Amniotic stem cell (primary cell): ENCODE measurements at places on chromosomes 1 and 21.

- DNase-seq, result no peak
Observed at GRCh38 chr1:17923666-17924065, 168.5 kb downstream of the ACTL8 start.

- no peak for DNase-seq
Observed at GRCh38 chr21:36732761-36733160, 33.8 kb downstream of the SIM2 start.

DNA sequence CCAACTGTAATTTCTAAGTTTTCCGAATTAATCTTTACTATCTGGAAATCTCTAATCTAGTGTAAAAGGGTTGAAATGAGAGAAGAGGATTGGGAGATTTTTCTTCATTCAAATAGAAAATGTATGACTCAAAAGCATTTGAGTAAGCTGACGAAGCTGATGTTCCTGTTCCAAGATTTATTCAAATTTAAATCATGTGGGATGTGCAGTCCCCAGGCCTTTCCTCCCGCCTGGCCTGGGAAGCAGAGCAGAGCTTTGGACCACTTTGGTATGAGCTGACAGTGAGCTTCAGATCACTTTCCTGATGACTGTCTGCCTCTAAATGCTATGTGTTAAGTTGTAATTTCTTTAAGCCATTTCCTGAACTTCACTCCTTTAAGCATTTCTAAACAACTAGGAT is 192.0 kb downstream of the DHRS3 start:
- no peak for DNase-seq

DNA sequence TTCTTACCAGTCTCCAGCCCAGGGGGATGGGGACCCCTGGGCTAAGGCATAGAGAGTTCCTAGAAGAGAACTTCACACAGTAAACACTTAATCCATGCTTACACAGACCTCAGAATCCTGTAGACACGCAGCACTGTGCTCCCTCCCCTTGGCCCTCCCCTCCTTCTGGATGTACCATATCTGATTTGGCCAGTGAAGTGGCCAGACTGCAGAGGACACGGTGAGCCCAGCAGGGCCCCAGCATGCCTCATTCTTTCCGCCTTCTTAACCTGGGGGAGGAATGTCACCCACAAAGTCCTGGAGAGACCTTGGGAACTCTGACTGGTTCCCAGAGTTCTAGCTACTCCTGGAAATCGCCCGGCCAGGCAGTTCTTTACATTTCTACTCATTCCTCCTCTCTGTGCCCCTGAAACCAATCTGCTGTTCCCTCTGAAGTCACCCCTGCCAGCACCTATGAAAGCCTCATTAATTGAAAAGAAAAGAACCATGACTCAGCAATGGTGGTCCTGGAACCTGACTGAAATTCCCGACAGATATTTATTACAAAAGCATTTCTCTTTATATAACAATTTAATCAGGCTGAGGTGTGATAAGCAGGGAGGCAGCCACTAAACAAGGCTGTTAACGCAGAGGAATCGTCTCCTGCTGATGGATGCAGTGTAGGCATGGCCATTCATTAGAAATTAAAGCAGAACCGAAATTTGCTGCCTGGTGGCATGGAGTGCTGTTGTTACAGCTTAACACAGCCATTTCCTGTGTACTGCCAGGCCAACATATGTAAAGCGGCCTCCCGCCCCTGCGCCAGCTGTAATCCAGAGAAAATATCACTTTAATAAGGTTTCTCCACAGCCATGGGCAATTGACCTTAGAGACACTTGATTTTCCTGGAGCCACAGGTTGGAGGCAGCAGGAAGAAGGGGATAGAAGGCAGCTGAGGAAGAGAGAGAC is 74.6 kb upstream of the KCND3 start:
- no peak for DNase-seq

DNA sequence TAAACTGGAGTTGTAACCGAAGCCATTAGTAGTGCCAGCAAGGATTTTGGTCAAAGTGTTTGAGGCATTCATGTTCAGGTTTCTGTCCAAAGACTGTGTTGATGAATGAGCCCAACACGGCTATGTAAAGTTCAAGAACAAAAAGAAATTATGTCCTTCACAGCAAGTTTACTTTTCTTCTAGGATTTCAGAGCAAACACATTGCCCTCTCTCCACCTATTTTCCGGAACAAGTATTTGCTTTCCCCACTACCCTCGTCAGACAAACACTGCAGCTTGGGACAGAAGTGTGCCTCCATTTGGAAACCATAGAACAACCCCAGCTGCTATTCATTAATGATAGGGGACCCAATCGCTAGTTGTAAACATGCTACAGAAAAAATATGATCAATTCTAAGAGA is 151.4 kb upstream of the C1orf105 start:
- DNase-seq, result no peak

DNA sequence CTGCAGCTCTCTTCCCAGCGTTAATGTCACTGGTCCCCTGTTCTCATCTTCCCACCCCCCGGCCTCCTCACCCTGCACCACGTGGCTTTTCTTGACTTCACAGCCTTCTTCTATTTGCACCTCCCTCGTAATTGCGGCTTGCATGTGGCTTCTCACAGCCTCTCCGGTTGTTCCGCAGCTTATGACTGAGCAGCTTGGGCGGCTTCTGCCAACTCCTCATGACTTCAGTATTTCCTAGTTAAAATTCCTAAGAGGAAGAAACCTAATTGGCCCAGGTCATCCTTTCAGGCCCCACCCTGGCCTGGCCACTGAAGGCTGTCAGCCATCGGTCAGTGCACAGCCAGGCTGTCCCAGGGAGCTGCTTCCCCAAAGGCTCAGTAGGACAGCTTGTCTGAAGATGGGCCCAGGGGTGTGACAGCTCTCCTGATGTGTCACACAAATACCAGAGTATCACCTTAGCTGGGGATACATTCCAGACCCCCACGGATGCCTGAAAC is 8.6 kb upstream of the RERE start:
- no peak for DNase-seq

DNA sequence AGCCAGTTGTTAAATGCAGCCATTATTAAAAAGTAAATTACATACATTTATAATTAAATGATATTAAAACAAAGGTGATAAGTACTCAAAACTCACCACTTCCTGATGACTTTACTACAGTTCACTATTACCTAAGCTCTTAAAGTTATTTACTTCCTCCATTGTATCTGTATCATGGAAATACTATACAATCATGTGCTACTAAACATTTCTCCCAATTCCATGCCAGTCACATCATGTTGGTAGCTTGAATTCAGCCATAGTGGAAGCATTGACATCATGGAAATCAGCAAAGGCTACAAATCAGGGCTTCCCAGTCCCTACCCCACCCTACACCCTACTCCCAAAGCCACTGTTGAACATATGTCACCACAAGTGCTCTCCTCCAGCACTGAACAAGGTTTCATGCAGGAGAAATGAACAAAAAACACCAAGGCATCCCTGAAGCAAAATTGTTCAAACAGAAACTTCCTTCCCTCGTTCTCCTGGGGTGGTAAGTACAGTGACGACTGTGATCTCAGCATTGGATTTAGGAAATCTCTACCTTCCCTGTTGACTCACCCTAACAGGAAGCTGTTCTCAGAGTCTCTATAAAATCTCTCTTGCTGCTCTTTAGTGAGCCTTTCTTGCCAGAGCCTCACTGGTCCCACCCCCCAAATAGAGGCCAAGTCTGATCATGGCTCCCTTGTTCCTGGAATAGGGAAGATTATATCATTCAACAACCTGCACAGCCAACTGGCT is 12.7 kb downstream of the VSIG8 start:
- no peak for DNase-seq

GRCh38 chr1:216902669-216903381 is 179.6 kb upstream of the ESRRG start:
- DNase-seq, result no peak

DNA sequence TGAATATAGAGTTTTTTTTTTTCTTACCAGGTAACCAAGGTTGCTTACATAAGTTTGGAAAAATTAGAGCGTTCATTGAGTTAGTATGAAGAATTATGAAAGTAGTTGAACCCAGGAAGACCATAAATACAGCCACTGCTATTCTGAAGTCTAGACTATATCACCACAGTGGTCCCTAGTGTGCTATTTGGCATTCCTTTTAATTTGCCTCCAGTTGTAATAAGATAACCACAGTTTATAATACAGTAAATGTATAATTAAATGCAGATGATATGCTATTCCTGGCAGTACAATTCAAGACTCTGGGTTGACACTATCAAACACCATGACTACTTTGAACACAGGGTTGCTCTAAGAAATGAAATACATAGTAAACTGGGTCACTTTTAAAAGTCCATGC is 270.5 kb downstream of the BRINP2 start:
- DNase-seq, result no peak

DNA sequence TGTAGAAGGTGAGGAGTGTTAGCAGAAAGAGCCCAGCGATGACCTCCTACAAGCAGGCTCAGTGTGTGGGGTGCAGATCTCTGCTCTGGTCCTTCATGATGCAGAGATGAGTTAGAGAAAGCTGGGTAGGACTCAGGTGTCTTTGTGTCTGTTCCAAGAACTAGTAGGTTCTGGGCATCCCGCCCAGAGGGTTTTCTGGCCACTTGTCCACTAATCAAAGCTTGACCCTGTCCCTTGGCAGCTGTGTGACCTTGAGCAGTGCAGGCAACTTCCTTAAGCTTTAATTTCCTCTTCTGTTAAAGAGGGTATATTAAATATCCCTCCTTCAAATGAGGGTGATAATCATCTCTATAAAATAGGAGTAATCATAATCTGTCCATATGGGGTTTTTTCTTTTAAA is 54.7 kb upstream of the WNT4 start:
- no peak for DNase-seq

DNA sequence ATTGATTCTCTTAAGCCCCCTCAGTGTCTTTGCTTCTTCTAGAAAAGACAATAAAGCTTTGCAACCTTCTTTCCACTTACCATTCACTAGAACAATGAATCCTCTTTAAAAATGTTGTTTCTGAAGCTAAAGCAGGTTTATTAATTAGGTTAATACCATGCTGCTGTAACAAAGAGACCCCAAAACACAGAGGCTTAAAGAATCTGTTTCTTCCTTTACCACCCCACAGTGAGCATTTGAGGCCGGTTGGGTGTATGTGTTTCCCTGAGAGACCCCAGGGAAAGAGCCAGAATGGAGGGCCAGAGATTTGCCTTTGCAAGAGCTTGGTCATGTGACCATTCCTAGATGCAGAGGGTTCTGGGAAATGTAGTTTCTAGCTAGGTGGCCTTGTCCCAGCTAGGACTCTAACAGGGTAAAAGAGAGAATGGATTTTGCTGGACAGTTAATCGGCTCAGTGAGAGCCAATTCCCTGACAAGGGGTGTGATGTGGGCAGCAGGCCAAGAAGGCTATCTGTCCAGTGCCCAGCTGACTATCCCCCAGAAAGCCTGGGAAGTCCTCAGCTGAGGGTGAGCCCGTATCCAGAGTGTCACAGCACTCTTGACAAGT is 191.8 kb upstream of the TMEM51 start:
- DNase-seq, result no peak
